Fibroblast of villous mesenchyme (primary cell): ENCODE measurements at places on chromosomes 3 and 15. TPM values are rescaled to one million over a fixed set of nuclear protein-coding genes. Genes with fewer than 3 reads are reported as not detected.

The GCHFR gene
- total RNA-seq, result 2.6 and 2.9 TPM in 2 replicates

The MEF2A gene
- total RNA-seq, result 28.1 and 38.7 TPM in 2 replicates

The ROPN1B gene
- total RNA-seq, result 0.43 TPM in 1 of 2 replicates, not detected in the other

The CLDN1 gene
- total RNA-seq, result 3.5 and 14.2 TPM in 2 replicates

The CD86 gene
- total RNA-seq, result not detected in 2 replicates

The NANOGP8 gene
- 0.32 TPM in 1 of 2 replicates, not detected in the other for total RNA-seq

The COX17 gene
- total RNA-seq, result 10.8 and 15.8 TPM in 2 replicates

The ERICH6 gene
- total RNA-seq, result 0.32 and 0.43 TPM in 2 replicates

The FAM3D gene
- total RNA-seq, result not detected in 2 replicates

The SMARCC1 gene
- total RNA-seq, result 44.9 and 45.1 TPM in 2 replicates

The ATP10A gene
- total RNA-seq, result 1.3 and 4.2 TPM in 2 replicates

The ZNF502 gene
- 4.2 and 6.9 TPM in 2 replicates for total RNA-seq

The CHST13 gene
- not detected in 2 replicates for total RNA-seq

The HCN4 gene
- not detected in 2 replicates for total RNA-seq

The MKRN2OS gene
- not detected in 2 replicates for total RNA-seq

The MCTP2 gene
- total RNA-seq, result 2.2 and 4.5 TPM in 2 replicates

The C3orf20 gene
- total RNA-seq, result under 0.01 TPM in 1 of 2 replicates, not detected in the other

The CCDC33 gene
- total RNA-seq, result 0.86 and 1.9 TPM in 2 replicates

The NR1I2 gene
- total RNA-seq, result under 0.01 TPM in 2 replicates

The PLA2G4F gene
- not detected in 2 replicates for total RNA-seq

The ATOSA gene
- 19.0 and 29.8 TPM in 2 replicates for total RNA-seq

- no peak for DNase-seq
Observed at GRCh38 chr15:74593122-74593521, 22.5 kb upstream of the CLK3 start.

GRCh38 chr3:141401095-141401494 is 32.8 kb downstream of the ZBTB38 start:
- DNase-seq, result peak; percentile 43

GRCh38 chr3:161946443-161946960 is 449.9 kb downstream of the OTOL1 start:
- no peak for DNase-seq

DNA sequence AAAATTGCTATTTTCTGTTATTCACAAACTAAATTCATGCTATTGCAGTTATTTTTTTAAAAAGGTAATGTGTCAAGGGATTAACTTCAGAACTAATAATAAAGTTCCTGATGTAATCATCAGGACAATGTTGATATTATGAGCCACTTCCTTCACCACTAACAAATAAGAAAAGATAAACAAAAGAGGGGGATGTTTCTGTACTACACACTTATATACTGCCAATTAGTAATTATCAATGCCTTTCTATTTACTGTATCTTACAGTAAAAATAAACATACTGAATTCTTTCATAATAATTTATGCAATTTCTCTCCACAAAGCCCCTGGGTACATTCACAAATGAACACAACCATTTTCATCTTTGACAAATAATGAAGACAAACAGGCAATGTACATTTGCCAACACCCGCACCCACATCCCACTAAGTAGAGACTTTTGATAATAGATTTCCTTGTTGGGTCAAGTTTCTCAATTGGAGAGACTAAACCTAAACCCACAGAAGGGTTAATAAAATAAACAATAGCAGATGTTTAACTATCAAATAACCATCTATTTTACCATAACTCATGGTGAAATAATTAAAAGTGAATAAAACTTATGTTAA is 3.7 kb downstream of the CBLB start:
- peak; percentile 36 for DNase-seq

- DNase-seq, result no peak
Observed at GRCh38 chr3:195093731-195094130, 177.2 kb downstream of the XXYLT1 start.

DNA sequence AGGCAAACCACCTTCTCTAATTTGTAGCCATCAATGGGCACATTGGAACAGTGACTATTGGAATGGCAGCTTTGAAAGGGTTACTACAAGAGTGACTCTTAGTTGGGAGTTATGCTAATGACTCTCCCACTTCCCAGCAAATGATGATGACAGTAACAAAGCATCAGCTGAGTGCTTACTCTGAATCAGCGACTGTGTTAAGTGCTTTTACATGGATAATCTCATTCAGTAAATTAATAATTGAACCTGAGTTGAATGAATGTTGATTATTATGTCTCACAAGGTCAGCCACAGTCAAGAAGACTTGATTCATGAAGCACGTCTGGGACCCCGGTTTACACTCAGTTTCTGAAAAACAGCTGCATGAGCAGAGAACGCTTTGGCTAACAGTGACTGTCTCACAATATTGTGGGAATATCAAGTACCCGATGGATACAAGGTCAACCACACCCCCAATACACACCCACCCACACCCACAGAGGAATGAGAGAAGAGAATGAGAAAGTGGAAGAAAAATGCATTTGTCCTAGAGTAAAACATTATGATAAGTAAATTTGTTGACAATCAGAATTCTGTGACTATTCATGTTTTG is 242.0 kb upstream of the FEZF2 start:
- no peak for DNase-seq

DNA sequence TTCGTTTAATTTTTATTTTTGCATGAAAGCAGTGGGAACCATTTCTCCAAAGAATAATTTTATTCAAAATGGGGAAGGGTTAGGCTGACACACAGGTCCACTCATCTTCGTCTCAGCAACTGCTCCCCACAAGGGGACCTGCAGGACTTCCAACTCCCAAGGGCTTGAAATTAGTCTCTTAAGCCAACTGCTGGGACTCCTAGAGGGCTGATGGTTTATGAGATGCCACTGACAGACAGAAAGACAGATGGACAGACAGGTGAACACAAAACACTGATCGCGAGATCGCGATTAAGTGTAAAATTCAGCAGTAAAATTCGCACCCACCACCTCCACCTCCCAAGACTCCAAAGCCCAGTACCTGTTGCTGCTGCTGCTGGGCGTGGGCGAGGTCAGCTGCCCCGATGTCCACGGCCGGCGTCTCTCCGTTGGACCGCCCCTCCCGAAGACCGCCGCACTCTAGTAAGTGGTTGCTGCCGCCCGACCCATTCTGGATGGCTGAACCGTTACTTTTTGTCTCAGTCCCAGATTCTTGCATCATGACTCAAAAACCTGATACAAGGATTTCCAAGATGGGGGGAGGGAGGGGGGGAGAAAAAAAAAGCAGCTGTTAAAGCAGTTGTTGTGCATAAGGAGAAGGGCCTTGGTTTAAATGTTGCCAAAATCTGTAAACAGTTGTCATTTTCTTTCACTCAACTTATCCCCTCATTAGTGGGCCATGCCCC is 385.5 kb downstream of the FOXP1 start:
- no peak for DNase-seq

GRCh38 chr3:28544831-28545230 is 196.2 kb upstream of the AZI2 start:
- DNase-seq, result no peak

- DNase-seq, result peak; percentile 44
Observed at GRCh38 chr3:125594125-125594524, 1.2 kb downstream of the OSBPL11 start.

GRCh38 chr3:125965505-125965904 is 3.5 kb upstream of the ROPN1B start:
- no peak for DNase-seq

GRCh38 chr3:18422972-18423371 is 2.2 kb downstream of the SATB1 start:
- DNase-seq, result no peak

GRCh38 chr3:171940151-171940649 is 97.1 kb downstream of the TMEM212 start:
- no peak for DNase-seq

DNA sequence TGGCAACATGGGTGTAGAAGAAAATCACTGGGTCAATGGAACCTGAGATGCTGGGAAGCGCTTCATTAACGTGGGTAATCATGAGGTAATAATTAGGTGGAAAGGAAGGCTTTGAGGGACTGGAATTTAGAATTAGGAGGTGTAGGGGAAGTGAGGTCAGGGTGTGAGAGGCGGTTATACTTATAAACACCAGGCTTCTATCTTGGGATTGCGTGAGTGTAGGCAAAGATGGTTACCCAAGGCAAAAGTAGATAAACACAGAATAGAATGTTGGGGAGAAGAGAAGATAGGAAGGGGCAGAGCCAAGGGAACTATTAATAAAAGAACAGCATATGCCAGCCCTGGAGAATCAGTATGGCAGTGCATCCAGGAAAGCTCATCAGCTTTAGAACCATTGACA is 3.3 kb upstream of the AQP9 start:
- no peak for DNase-seq

DNA sequence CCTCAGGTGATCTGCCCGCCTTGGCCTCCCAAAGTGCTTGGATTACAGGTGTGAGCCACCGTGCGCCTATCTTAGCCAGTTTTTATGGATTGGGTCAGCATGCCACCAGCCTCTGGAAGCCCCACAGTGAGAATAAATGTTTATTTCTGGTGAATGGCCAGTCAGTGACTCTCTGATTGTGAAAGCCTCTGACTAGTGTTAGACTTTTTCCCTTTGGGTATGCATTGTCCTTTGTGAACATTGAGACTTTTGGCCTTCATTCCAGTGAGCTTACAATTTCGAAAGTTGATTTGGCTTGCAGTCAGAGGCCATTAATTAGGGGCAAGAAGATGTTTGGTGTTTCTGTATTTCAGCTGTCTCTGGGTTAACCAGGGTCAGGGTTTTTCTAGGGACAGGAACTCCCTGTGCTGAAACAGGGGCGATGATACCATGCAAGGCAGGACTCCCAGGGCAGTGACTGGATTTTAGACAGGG is 274.5 kb upstream of the C2CD4B start:
- peak; percentile 79 for DNase-seq

GRCh38 chr3:141333836-141334626 is 34.3 kb upstream of the ZBTB38 start:
- peak; percentile 56 for DNase-seq

DNA sequence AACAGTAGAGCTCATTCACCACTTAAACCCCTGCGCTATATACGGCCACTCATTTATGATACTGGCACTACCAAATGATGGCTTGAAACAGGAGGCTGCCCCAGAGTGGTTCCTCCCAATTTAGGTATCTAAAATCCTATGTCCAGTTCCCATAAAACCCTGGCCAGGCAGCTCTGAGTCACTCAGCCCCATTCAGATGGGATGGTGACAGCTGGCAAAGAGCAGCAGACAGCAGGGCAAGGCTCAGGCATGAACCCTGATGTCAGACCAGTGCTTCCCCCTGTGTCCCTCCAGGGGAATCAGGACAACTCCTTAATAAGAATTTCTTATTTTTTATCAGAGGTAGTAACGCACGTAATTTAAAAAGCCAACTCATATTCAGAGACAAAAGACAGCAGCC is 77.2 kb upstream of the RNU6-1 start:
- DNase-seq, result no peak

- no peak for DNase-seq
Observed at GRCh38 chr3:43627360-43627759, 5.5 kb upstream of the ANO10 start.

- DNase-seq, result no peak
Observed at GRCh38 chr3:122697952-122698620, 17.4 kb downstream of the PARP14 start.

GRCh38 chr3:132622148-132622547 is 25.1 kb downstream of the ACKR4 start:
- DNase-seq, result no peak

DNA sequence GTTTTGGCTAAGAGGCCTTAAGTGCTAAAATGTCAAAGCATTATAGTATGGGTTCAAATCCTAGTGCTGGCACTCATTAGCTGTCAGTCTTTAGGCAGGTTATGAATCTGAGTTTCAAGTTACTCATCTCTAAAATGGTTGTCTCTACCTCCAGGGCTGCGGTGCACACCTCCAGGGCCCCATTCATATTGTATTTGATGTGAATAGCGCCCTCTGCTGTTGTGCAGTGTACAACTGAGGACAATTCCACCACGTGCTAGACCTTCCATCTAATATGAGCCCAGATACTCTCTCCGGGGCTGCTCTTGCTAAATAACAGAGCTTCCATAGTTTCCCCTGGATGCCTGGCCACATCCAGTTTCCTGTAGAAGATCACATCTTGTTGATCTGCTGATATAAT is 54.3 kb downstream of the OXNAD1 start:
- DNase-seq, result no peak

GRCh38 chr3:69011096-69011730 is 2.3 kb downstream of the EOGT start:
- DNase-seq, result no peak

DNA sequence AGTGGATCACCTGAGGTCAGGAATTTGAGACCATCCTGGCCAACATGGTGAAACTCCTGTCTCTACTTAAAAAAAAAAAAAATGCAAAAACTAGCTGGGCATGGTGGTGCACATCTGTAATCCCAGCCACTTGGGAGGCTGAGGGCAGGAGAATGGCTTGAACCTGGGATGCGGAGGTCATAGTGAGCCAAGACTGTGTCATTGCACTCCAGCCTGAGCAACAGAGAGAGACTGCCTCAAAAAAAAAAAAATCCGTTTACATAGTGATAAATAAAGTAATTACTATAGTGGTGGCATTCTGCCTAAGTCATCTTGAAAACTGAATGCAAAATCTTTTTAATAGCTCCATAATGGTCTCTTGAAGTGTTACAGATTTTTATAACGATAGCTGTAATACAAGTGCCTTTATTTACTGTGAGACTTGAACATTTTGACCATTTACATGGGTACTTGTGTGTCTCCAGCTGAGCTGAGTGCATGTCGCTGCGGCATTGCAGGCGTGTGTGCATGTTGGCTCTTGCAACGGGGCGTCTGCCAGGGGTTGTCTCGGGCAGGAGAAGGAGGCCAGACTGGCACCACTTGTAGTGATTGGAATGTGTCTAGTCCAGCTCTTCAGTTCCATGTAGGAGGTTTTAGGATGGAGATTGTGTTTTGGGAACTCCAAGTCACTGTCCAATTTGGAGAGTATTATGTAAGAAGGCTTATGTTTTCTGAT is 111.9 kb downstream of the IGF1R start:
- DNase-seq, result no peak

DNA sequence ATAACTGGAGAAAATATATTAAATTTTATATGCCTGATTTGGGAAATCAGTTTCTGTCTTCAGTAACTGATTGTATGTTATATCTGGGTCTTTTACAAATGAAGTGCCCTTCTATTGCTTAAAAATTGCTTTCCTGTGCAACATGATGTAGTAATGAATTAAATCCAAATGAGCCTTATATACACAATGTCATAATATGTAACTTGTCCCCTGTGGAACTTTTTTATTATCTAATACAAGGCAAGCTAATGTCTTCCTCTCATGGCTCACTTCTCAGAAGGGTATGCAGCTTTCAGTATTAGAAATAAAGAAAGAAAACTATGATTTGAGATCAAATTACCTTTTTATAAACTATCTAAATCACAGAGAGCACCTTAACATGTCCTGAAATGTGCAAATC is 248.9 kb downstream of the NAALADL2 start:
- DNase-seq, result no peak

GRCh38 chr3:79233431-79234060 is 534.3 kb downstream of the ROBO1 start:
- DNase-seq, result no peak
